ENCODE measurements at places on chromosomes 2 and 18. TPM values are rescaled to one million over a fixed set of nuclear protein-coding genes. Genes with fewer than 3 reads are reported as not detected.

DNA sequence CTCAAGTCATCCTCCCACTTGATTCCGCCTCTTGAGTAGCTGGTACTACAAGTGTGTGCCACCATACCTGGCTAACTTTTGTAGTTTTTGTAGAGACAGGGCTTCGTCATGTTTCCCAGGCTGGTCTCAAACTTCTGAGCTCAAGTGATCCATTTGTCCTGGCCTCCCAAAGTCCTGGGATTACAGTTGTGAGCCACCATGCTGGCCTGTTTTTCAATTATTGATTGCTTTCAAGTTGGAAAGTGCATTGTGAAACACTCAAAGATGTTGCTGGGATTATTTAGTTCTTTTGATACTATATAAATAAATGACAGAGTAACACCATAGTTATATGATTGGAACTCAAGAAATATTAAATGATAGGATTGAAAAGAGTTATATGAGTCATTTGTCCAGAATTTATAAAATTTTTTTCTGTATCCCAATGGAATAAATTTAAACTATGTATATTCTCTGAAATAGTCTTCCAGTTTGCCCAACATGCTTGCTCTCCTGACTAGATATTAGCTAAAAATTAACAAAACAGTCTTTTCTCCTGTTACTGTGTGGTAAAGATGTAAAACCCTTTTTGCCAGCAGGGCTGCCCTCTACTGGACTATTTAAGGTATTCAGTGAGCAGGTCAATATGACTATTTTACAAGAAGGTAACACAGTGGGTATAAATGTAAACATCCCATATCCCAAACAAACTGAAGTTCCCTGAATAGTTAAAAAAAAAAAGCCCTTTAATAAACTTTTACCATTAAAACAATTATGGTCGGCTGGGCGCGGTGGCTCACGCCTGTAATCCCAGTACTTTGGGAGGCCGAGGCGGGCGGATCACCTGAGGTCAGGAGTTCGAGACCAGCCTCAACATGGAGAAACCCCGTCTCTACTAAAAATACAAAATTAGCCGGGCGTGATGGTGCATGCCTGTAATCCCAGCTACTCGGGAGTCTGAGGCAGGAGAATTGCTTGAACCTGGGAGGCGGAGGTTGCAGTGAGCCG lies 42.7 kb downstream of the ACSL3 start:
- no peaks in the 10 kb centered on the region for H3K27me3 ChIP-seq
- H3K27ac ChIP-seq: no peak overlapping the region
- DNase-seq: no peak
- no peak overlapping the region for H3K4me3 ChIP-seq

GRCh38 chr2:78411303-78411702 lies 614.2 kb upstream of the REG3G start:
- H3K27me3 ChIP-seq: no peaks in the 10 kb centered on the region
- H3K27ac ChIP-seq: no peak overlapping the region
- H3K4me3 ChIP-seq: no peak overlapping the region
- no peak for DNase-seq
- H3K36me3 ChIP-seq: no peaks in the 10 kb centered on the region

Gene PRKAG3
- not detected for total RNA-seq

GRCh38 chr2:33116799-33117198 lies 170.0 kb downstream of the LTBP1 start:
- H3K4me3 ChIP-seq: no peak overlapping the region
- no peaks in the 10 kb centered on the region for H3K27me3 ChIP-seq
- DNase-seq: no peak
- no peaks in the 10 kb centered on the region for H3K4me1 ChIP-seq
- no peak overlapping the region for H3K27ac ChIP-seq
